Dorsolateral prefrontal cortex (tissue), 122 donors: ENCODE measurements at places on chromosomes 12 and 14. TPM values are rescaled to one million over a fixed set of nuclear protein-coding genes. Genes with fewer than 3 reads are reported as not detected.

Gene VAMP1
- total RNA-seq, result 229 TPM

Gene TROAP
- total RNA-seq, result not detected

Gene EPYC
- not detected for total RNA-seq

Gene TDRD9
- 10.0 TPM for total RNA-seq

Gene TMEM179
- 69.0 TPM for total RNA-seq

Gene MANSC4
- total RNA-seq, result not detected

Gene CYP46A1
- total RNA-seq, result 106 TPM

Gene UBE2N
- total RNA-seq, result 141 TPM

Gene KRT82
- total RNA-seq, result not detected

Gene NKX2-1
- total RNA-seq, result not detected

Gene ESRRB
- total RNA-seq, result 0.92 TPM

Gene KRT83
- total RNA-seq, result 0.63 TPM

Gene FIGNL2
- total RNA-seq, result 2.6 TPM

Gene SLC17A8
- total RNA-seq, result 1.4 TPM

Gene PYM1
- total RNA-seq, result 17.6 TPM

Gene FAM222A
- total RNA-seq, result 30.0 TPM

Gene OTX2
- total RNA-seq, result not detected

Gene GPHB5
- total RNA-seq, result not detected

Gene RFLNA
- 5.5 TPM for total RNA-seq

Gene P2RX2
- not detected for total RNA-seq

Gene PIK3C2G
- 1.3 TPM for total RNA-seq

Gene AACS
- 93.5 TPM for total RNA-seq

Gene HOXC9
- total RNA-seq, result not detected

Gene CPNE6
- 74.0 TPM for total RNA-seq

Gene BIN2
- total RNA-seq, result 7.3 TPM

Gene C12orf56
- not detected for total RNA-seq

Gene SERPINA9
- total RNA-seq, result not detected

Gene NUAK1
- total RNA-seq, result 98.4 TPM

Gene JPH4
- total RNA-seq, result 198 TPM

Gene SIX6
- total RNA-seq, result not detected
